ENCODE measurements at places on chromosomes 11 and 22.

GRCh38 chr11:27085605-27086004, 45.0 kb downstream of the BBOX1 start:
- no peak for DNase-seq

GRCh38 chr11:27354359-27354965, 8.6 kb downstream of the CCDC34 start:
- no peak for DNase-seq

DNA sequence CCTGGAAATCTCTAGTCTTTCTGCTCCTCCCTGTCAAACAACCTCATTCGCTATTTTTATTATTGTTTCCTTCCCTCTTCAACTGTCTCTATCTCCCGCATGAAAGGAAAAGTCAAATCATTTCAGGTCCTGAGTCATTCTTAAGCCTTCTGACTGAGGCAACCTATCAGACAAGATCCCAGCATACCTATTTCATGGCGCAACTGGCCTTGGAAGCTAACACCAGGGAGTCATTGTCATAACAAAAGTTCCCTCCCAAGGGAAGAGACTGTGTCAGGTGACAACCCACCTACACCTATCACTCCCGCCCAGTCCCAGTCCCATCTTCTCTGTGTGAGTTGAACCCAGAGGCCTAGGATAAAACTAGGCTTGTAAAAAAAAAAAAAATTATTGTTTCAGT, 10.2 kb upstream of the ARHGAP42 start:
- DNase-seq: no peak

DNA sequence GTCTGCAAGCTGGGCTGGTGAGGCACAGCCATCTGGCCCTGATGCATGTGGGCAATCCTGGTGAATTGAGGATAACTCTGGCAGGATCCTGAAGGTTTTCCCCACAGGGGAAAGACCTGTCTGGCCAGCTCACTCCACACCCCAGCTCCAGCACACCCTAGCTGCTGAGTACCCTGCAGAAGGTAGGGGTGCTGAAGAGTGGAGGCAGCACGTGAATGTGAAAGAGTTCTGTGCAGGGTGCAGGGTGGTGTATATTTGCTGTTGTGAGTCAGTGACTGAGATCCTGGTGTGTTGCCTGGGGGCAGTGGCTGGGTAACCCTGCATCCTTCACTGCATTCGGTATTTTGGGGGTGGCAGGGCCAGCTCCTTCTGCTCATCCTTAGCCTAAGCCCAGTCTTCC, 22.4 kb downstream of the DGAT2 start:
- DNase-seq: no peak

- DNase-seq: no peak
Measured at GRCh38 chr11:44755556-44756523, 29.1 kb downstream of the TSPAN18 start.

GRCh38 chr11:25727944-25728343, 604.0 kb upstream of the ANO3 start:
- no peak for DNase-seq

DNA sequence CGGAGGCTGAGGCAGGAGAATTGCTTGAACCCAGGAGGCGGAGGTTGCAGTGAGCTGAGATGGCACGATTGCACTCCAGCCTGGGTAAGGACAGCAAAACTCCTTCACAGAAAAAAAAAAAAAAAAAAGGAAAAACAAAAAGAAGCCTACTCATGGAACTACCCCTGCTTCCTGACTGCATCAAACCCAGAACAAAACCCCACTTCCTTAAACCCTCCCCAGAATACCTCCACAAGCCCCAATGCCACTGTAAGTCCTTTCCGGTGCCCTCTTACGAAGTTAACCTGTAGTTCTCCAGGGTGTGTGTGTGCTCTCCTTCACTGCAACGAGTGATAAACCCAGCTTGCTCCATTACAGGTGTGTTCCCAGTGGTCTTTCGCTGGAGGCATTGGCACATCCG, 8.6 kb upstream of the TOLLIP start:
- no peak for DNase-seq

DNA sequence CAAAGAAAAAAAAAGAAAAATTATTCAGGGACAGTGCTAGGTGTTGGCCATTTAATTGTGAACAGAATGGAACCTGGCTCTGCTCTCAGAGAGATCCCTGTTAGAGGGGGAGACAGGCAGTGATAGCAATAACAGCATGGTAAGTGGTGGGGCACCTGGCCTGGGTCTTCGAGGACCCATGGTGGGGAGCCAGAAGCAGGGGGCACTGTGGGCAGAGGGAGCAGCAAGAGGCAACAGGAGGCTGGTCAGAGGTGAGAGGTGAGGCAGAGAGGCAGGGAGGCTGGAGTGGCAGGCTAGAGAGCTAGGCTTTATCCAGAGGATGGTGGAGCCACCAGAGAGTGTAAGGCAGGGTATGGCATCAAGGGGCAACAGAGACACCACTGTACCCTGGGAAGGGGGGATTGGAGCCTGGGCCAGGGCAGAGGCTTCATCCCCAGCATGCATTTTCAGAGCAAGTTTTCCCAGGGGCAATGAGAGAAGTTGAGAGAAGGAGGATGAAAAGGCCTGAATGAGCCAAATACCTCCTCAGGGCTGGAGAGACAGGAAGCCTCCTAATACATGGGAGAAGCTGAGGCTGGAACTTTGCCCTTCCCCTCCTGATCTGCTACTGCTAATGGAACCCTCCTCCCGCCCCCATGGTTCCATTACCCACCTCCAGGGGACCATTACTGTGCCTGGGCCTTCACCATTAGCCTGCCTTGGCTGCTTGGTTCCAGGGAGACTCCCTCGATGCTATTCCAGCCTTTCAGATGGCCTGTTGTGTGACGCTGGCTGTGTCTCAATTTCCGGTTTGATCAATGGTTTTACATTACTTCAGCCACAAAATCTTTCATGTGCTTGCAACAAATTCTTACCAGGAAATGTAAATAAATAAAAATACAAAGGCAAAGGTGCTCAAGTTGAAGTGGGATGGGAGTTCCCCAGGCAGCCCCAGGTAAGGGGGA, 2.6 kb upstream of the P2RY2 start:
- DNase-seq: no peak

- no peak for DNase-seq
Measured at GRCh38 chr11:3044004-3044403, 13.2 kb downstream of the CARS1 start.

GRCh38 chr11:64870176-64870892, 8.1 kb downstream of the EHD1 start:
- DNase-seq: no peak

GRCh38 chr11:87174870-87175269, 137.1 kb downstream of the TMEM135 start:
- DNase-seq: no peak

GRCh38 chr11:87589082-87589481, 551.3 kb downstream of the TMEM135 start:
- no peak for DNase-seq

DNA sequence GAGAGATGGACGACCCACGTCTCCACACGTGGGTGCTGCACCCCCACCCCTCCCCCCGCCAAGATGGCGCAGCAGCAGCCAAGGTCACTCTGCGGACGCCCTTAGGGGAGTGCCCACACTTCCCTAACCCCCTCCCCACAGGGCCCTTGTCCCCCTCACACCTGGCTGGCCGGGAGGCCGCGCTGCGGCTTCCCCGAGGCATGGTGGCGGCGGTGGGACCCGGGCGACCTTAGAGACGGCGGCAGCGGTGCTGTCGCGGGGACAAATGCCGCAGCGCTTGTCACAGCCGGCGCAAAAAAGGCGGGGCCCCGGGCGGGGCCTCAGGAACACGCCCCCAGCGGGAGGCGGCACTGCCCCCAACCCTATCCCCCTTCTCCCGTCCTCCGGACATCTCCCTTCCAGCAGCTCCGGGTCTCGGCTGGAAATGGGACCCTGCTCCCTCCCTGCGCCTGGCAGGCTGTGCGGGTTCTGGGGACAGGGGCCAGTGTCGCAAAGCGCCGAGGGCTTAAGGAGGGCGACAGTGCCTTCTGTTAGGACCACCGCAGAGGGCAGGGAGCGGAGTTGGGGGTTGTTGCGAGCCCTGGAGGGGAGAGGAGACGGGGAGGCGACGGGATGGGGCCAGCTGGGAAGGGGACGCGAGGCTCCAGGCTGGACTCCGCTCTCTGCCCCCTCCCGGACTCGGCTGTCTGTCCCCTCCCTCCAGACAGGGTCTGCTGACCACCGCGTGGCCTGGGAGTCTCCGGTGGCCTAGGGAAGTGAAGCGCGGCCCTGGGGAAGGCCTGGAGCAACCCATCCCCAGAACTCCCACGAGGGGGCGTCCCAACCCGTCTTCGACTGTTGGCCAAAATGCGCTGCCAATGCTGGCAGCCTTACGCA, at the start of gene CHCHD10:
Gene CHCHD10 (minus strand): TSS at position 300 of the 876 bp plus-strand sequence. CDS start 98 bp downstream, at position 202.
- DNase-seq: peak; percentile 87

DNA sequence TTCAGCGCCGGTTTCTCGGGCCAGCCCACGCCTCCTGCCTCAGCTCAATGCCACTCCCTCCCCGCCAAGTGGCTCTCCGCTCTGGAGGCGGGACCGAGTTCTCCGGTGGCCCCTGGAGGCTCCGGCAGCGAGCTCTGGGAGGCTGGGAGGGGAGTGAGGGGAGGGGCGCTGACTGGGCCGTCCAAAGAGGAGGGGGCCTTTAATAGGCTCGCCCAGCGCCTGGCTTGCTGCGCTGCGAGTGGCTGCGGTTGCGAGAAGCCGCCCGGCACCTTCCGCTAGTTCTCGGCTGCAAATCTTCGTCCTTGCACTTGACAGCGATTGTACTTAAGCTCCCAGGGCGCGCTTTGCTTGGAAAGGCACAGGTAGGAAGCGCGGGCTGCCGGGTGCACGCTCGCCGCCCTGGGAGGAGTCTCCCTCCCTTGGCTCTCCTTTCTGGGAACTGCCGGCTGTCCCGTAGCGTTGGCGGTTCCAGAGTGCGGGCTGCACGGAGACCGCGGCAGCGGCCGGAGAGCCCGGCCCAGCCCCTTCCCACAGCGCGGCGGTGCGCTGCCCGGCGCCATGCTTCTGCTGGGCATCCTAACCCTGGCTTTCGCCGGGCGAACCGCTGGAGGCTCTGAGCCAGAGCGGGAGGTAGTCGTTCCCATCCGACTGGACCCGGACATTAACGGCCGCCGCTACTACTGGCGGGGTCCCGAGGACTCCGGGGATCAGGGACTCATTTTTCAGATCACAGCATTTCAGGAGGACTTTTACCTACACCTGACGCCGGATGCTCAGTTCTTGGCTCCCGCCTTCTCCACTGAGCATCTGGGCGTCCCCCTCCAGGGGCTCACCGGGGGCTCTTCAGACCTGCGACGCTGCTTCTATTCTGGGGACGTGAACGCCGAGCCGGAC, at the start of gene ADAMTS15:
Gene ADAMTS15 (plus strand): TSS at position 230 of the 894 bp plus-strand sequence. CDS start 329 bp downstream, at position 559.
- peak; percentile 94 for DNase-seq

- DNase-seq: no peak
Measured at GRCh38 chr11:10692531-10693115, 932 bp downstream of the IRAG1 start.

GRCh38 chr11:63099555-63099954, 44.5 kb downstream of the SLC22A24 start:
- no peak for DNase-seq

DNA sequence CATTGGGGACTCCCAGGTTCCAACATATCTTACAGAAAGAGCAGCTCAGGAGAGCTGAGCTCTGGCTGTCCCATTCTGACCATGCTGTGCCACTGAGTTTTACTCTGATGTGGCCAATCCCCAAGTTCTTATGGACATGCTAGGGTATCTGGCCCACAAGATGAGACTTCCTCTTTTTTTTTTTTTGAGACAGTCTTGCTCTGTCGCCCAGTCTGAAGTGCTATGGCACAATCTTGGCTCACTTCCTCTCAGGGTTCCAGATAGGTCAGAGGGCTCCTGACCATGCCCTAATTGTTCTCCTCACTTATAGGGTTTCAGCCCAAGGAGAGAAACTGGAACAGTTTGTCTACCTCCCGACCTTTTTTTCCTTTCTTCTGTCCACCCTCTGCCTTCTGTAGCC, 152.3 kb upstream of the CCDC90B start:
- no peak for DNase-seq

GRCh38 chr11:25988178-25988577, 343.8 kb upstream of the ANO3 start:
- DNase-seq: no peak

GRCh38 chr11:64611869-64612646, 21.0 kb downstream of the SLC22A12 start:
- no peak for DNase-seq

GRCh38 chr22:26241361-26241760, 72.1 kb downstream of the SEZ6L start:
- DNase-seq: no peak

DNA sequence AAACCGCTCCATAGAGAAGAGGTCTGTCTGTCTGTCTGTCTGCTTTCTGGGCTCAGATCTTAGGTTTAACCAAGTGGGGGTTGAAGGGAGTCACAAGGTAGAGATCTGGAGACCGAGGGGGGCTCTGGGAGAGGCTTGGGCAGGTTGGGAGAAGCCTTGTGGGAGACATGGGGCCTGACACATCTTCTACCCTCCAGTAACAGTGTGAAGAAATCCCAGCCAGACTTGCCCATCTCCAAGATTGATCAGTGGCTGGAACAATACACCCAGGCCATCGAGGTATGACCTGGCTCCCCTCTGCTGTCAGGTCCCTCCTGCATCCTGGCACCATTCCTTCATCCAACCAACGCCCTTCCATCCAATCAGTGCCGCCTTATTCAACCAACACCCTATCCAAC, 7.4 kb downstream of the PRR33 start:
- DNase-seq: no peak

- no peak for DNase-seq
Measured at GRCh38 chr22:28983190-28983589, 78.4 kb downstream of the C22orf31 start.

DNA sequence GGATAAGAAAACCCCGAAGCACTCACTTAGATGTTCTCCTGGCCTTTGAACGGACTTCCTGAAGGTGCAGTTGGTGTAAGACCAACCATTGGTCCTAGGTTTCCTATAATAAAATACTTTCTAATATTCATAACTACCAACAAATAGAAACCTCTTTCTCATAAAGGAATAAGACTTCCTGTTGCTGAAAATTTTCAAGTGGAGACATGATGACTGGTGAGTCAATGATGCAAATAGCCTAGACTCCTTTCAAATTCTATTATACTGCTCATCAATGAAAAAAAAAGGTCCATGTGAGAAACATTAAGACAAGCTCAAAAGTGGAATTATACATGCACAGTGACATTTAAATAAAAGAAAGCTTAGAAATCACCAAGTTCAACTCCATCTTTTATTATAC, 862.8 kb downstream of the FAM181B start:
- no peak for DNase-seq

GRCh38 chr11:93494357-93494756, 48.8 kb downstream of the SMCO4 start:
- no peak for DNase-seq

DNA sequence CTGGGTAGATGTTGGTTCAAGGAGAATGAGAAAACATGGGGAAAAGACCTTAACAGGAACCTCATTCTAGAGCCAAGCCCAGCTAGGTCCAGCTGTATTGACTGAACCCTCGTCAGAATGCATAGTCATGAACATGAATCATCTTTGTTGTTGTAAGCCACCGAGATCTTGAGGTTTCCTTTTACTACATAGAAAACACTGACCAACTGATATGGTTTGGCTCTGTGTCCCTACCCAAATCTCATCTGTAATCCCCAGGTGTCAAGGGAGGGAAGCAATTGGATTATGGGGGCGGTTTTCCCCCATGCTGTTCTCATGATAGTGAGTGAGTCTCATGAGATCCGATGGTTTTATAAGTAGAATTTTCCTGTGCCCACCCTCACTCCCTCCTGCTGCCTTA, 19.4 kb upstream of the PHOX2A start:
- no peak for DNase-seq
